ENCODE measurements at places on chromosomes 11 and 22.
A peak's percentile ranks its signal among the peaks of the same experiment; 100 is the strongest.

DNA sequence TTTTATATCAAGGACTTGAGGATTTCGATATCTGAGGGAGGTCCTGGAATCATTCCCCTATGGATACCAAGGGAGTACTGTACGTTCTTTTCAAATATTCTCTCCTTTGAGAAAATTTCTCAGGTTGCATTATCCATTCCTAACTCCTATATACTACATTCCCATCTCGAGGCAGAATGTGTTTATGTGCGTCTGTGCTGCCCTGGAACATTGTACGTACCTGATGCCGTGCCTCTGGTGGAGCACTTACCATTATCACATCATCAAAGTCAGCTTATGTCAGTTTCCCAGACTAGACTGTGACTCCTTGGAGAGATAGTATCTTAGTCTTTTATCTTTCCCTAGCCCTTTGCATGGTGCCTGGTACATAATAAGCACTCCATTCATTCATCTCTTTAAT lies 21.7 kb downstream of the UBASH3B start:
- DNase-seq = no peak

DNA sequence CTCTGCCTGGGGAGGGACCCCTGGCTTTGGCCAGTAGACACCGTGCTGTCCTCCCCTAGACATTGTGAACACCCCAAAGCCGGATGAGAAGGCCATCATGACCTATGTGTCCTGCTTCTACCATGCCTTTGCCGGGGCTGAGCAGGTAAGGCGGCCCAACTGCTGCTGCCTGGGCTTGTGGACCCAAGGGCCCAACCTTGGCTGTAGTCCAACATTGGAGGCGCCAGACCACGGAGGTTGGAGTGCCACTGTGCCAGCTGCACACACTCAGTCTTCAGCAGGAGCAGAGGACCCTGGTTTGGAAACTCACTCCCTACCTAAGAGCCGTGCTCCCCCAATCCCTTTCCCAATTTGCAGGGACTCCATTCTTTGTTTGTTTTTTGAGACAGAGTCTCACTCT lies 9.4 kb downstream of the ACTN3 start:
- no peak for DNase-seq

GRCh38 chr11:1779034-1779805 lies 15.5 kb upstream of the CTSD start:
- no peak for DNase-seq

DNA sequence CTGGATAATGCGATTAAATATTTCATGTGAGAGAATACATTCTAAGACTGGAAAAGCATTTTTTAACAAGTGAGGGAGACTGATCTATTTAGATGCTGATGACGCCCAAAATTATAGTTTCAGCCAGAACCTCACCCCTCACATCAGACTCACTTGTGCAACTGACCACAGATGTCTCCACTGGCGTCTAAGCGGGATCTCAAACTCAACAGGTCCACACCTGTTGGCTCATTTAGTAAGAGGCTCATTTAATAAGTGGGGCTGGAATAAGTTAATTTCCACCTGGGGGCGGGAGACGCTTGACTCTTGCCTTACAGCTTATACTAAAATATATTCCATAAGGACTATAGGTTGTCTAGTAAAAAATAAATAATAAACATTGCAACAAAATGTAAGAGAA lies 47.5 kb downstream of the MORC2 start:
- DNase-seq = no peak

GRCh38 chr22:17087498-17088131 lies 2.8 kb downstream of the IL17RA start:
- peak; percentile 90 for DNase-seq

DNA sequence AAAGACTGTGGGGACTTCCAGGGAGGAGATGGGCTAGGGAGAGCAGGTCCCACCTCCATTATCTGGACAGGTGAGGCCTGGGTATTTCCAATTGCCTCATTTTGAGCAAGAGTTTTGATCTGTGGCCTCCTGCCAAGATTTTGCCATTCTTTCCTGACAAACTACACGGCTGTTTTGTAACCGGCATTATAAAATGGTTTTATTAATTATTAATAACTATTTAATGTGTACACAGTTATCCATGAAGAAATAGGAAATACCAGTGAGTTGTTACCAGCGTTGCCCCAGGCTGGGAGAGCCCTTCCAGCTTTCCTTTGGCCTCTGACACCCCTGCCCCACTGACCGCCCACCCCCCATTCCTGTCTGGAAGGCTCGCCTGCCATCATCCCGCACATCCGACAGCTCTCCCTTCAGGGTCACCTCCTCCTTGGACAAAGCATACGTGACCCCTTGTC lies 14.9 kb upstream of the SEC14L3 start:
- DNase-seq = no peak

DNA sequence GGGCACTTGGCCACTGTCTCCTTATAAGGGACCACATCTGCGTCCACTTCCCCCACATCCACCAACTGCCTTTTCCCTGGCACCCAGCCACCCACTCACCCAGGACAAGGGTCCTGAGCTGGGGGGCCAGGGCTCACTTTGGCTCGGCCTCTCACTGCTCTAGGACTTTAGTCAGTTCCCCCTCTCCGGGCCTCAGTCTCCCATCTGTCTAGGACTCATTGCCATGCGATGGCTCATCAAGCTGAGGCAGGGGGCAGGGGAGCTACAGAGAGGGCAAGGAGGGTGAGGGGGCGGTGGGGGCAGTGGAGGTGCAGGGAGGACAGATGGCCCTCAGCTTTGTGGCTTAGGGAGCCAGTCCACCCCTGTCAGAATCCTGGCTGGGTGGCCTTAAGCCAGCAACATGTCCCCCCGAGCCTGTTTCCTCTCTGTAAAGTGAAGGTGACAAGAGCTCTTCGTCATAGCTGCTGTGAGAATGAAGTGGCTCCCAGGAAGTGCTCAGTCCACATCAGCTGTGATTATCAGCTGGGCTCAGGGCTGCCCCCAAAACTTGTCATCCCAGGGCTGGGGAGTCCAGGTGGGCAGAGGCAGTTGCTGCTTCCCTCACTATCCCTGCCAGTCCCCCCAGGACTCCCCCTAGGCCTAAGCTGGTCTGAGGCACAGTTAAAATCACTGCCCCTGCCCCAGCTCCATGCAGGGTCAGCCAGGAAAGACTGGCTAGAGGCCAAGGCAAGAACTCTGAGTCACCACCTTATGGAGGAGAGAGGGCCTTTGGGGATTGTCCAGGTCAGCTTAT lies 14.9 kb downstream of the RAC2 start:
- peak; percentile 82 for DNase-seq

DNA sequence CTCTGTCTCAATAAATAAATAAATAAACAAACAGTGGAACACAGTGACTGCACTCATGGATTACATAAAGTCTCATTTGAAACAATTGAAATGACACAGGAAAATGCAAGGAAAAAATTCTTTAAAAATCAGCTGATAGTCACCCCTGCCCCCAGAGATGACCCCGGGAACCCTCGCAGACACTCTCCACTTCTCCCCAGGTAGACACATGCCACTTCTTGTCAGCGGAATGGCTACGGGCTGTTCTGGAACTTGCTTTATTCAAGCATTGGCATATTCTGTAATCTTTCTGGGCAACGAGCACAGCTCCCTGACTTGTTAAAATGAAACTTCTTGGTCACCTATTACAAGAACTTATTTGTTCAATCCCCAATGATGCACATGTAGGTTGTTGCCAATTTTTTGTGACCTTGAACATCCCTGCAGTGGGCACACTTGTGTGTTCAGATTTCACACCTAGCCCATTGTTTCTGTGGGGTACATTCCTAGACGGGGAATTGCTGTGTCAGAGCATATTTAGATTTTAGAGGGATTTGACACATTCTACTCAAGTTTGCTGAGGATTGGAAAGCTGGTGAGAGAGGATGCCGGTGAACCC lies 32.8 kb downstream of the MYEOV start:
- peak; percentile 31 for DNase-seq

DNA sequence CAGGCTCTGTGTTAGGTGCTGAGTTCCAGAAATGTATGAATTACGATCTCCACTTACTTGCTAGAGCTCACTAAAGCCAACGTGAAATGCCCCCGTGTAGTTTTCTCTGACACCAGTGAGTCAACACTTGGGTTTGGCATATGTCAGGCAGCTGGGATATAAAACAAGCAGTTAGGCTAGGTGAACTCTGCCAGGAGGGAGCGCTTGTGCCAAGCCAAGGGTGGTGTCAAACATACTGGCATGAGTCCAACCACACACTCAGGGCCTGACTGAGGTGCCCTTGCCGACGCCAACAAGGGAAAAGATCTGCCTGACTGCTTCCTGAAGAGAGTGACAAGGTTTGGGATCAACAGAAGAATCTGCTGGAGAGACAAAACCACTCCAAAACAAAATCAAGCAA lies 167.8 kb upstream of the NARS2 start:
- no peak for DNase-seq

DNA sequence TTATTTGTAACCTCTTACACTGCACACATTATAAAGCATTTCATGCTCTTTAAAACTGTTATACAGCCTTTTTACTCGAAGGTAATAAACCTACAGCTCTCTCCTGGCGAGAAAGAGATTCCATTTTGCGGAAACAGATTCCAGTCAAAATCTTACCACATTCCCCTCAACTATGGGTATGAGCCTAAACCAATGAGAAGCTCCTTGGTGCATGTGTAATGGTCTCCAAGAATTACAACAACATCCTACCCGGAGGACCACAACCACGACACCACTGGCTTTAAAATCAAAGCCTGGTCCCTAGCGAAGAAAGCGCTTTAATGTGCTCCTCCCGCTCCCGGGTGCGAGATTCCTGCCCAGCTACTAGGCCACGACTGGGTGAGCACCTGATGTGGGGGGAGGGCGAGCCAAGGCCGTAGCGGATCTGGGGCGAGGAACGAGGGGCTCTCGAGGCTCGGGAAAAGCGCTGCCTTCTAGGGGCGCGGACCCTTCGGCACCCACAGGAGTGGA lies 821 bp downstream of the CELF1 start:
- no peak for DNase-seq
